ENCODE measurements at places on chromosomes 16 and 17. TPM values are rescaled to one million over a fixed set of nuclear protein-coding genes. Genes with fewer than 3 reads are reported as not detected.

GRCh38 chr16:57316390-57317017, 32.0 kb upstream of the PLLP start:
- DNase-seq = no peak
- H3K4me1 ChIP-seq = no peaks in the 10 kb centered on the region
- H3K4me3 ChIP-seq = no peak overlapping the region
- H3K27ac ChIP-seq = no peak overlapping the region
- no peaks in the 10 kb centered on the region for H3K27me3 ChIP-seq

The BANP gene
- 45.4 TPM for total RNA-seq

DNA sequence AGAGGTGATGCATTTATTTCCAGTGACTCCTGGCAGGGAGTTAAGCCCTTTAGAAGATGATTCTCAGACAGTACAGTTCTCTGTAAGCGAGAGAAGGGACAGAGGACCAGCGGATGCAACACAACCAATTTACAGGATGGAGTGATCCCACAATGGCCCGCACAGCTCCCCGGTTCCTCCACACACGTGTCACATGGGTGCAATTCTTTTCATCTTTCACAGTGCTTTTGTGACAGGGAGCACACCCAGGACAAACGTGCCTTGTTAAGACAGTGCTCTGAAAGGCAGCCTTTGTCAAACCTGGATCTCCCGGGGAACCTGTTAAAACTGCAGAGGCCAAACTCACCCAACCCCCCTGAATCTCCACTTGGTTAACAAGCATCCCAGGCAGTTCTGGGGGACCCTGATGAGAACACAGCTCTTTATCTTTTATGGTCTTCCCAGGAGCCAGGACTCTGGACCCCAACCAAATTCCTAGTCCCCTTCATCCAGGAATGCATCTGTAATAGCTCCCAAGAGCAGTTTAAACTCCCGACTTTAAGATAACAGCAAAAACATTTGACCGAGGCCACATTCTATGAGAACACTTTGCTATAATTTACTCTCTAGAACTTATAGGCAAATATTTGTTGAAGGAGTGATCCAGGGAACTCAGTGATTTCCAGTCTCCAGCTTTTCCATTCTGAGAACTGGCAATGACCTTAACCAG, 134.9 kb upstream of the CDH5 start:
- DNase-seq = no peak
- no peaks in the 10 kb centered on the region for H3K36me3 ChIP-seq
- no peaks in the 10 kb centered on the region for H3K4me1 ChIP-seq
- no peaks in the 10 kb centered on the region for H3K27me3 ChIP-seq

- H3K36me3 ChIP-seq = no peaks in the 10 kb centered on the region
- no peak overlapping the region for H3K27ac ChIP-seq
- no peaks in the 10 kb centered on the region for H3K4me1 ChIP-seq
- DNase-seq = no peak
- no peaks in the 10 kb centered on the region for H3K27me3 ChIP-seq
- no peak overlapping the region for H3K4me3 ChIP-seq
Observed at GRCh38 chr17:42197564-42198156, 3.4 kb upstream of the GHDC start.

DNA sequence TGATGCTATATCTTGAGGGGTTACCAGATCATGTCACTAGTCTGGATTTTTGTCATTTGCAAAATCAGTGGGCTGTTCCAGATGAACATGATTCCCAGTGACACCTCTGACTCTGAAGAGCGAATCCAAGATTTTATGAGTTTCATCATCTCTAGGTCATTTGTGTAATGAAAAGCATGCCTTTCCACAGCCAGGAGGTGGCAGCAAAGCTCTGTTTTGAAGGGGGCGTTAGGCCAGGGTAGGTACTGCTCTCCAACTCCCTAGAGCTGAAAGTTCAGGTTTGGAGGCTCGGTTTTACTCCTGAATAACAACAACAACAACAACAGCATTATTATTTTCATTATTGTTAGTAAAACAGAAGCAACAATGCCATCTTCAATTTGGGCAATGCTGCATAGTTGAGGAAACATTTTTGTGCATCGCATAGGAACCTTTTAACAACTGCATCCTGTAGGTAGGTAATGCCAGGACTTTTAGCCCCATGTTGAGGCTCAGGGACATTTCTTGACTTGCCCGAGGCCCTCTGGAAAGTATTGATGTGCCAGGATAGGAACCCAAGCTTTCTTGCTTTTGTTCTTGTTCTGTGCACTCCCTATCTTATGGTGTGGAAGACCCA, 77.0 kb downstream of the MYH13 start:
- no peaks in the 10 kb centered on the region for H3K27me3 ChIP-seq
- no peak overlapping the region for H3K27ac ChIP-seq
- H3K36me3 ChIP-seq = no peaks in the 10 kb centered on the region
- no peak for DNase-seq
- H3K4me1 ChIP-seq = no peaks in the 10 kb centered on the region

Measured in breast epithelium (tissue), 4 donors.